Body of pancreas (tissue), 4 donors: ENCODE measurements at places on chromosomes 1 and 21. TPM values are rescaled to one million over a fixed set of nuclear protein-coding genes. Genes with fewer than 3 reads are reported as not detected.

The STUM gene
- 1.6 TPM for total RNA-seq

The EIF4G3 gene
- 48.8 TPM for total RNA-seq

The CFAP141 gene
- total RNA-seq = not detected

The AGT gene
- 5.6 TPM for total RNA-seq

The IARS2 gene
- 32.7 TPM for total RNA-seq
